ENCODE measurements at places on chromosomes 13 and 19. TPM values are rescaled to one million over a fixed set of nuclear protein-coding genes. Genes with fewer than 3 reads are reported as not detected.

DNA sequence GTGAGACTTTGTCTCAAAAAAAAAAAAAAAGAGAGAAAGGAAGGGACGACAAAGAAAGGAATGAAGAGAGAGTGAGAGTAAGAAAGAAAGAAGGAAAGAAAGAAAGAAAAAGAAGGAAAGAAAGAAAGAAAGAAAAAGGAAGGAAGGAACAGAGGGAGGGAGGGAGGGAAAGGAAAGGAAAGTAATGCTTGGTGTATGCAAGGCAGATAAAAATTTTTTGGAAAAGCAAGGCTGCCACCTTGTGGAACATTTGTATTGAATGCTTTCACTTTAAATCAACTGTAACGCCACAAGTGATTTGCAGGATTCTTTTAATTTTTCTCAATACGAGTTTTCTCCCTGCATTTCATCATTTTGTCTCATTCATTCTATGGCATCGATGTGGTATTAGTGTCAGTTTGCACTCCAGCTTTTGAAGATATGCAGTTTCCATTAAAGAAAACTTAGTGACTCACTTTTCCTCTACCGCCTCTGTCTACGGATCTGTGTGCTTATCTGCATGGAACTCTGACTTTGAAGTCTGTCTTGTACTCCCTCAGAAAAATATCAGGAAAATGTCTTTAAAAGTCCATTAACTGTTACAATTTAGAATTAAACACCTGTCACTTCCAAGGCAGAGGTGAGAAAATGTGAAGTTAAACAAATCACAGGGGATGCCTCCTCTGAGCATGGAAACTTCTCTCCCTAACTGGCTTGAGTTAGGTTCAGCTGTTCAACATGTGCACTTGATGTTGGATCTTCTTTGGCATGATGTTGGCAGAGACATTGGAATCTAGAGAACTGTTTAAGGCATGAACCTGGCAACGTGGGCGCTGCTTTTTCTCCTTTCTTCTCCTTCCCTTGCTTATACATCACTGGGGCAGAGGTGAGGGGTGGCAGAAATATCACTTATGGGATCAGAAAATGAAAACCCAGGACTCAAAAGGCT lies 20.0 kb upstream of the ZDHHC20 start:
- DNase-seq: peak; percentile 59

DNA sequence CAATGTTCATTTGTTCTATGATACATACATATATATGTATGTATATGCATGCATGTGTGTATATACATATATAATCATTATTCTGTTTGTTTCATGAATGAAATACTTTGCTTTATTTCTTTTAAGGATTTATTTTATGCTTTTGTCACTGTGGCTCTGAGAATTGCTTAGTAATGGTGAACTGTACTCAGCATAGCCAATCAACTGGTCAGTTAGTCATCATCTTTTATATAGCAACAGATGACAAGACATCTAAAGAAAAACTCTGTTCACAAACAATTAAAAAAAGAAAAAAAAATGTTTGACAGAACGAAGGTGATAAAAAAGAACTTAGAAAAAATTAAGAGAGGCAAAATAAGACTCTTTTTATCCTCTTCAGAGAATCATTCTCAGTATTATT lies 1440.3 kb downstream of the PCDH9 start:
- DNase-seq: no peak

GRCh38 chr19:19956434-19957075 lies 55.8 kb downstream of the ZNF93 start:
- no peak for DNase-seq

DNA sequence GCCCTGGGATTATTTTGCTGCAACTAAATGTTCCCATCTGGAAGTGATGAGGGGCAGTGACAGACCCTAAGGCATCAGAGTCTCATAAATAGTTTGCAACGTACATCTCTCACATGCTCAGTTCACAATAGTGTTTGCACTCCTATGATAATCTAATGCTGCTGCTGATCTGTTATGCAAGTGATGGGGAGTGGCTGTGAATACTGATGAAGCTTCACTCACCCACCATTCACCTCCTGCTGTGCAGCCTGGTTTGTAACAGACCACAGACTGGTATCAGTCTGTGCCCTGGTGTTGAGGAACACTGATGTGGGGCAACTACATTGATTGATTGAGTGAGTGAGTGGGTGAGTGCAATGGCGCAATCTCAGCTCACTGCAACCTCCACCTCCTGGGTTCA lies 54.9 kb downstream of the ZNF726 start:
- no peak for DNase-seq

DNA sequence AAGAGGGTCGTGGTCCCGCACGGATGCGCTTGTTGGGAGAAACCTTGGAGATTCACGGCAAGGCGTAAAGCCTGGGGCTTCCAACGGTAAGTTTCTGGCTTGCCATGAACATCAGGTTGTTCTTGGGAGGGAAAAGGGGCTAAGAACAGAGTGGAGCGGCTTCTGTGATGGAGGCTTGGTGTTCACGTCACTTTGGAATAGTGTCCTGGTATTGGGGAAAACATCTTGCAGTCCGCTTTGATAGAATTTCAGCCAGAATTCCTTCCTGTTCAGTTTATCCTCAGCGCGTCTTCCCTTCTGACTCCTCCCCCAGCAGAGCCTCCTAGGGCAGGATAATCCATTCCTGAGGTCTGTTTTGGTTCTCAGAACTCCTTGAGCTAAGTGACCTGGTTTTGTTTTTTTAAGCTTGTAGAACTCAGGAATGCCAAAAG lies 2.0 kb downstream of the KCTD15 start:
- no peak for DNase-seq

DNA sequence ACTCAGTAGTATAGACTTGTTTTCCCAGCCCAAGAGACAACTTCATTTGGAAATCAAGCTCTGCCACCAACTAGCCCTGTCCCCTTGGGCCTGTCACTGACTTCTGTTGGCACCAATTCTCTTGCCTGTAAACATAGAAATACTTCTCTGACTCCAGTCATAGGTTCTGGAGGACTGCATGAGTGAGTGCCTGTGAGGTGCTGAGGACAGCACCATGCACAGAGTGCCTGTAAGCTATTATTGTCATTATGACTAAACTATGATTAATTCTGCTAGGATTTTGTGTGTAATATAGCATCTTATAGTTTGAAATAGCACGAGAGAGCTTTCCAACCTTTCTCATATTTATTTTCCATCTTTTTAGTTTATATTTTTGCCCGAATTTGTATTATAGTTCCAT lies 247.9 kb downstream of the MYO16 start:
- DNase-seq: no peak

ATP12A gene
- not detected for total RNA-seq

DNA sequence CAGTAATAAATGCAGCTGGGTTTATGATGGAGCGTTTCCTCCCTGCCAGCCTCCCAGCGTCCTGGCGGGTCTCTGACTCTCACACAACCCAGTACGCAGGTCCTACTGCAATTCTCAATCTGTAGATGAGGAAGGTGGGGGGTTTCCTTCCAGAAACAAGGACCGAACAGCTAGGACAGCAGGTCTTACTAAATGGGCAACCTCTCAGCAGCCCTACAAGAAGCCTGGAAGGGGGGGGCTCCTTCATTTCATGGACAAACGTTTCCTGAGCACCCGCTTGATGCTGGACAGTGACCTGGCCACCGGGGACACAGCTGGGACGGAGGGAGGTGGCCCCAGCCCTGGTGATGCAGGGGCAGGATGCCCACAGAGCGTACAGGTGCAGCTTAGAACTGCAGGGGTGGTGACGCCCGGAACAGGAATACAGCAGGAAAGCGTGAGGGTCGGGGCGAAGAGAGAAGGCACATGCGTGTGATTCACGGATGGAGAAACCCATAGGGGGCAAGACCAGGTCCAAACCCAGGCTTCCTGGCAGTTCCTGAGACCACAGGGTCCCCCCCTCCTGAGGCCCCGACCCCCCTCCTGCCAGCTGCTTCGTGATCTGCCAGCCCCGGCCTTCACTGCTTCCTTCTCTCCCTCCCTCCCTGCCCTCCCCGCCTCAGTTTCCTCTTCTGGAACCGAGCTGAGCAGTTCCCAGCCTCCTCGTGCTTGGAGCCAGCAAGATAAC lies 732 bp upstream of the C2CD4C start:
- peak; percentile 8 for DNase-seq

GRCh38 chr13:106513025-106513983 lies 22.2 kb downstream of the EFNB2 start:
- DNase-seq: no peak

DNA sequence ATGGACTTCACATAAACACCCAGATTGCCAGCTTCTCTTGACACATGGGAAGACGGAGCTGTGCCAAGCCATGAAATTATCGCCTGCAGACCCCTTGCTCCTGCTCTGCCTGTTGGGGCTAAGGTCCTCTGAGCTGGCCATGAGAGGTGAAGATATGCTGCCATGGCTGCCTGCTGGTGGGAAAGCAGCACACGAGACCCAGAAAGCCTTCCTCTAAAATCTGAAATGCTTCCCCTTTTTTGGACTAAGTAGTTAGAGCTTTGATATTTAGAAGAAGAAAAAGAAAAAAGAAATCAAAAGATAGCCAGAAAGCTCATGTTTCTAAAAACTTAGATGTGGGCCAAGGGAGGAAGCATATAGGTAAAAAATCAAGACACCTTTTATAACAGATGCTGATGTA lies 11.2 kb downstream of the WDFY2 start:
- DNase-seq: no peak

HNRNPL gene
- 179 TPM for total RNA-seq

DNA sequence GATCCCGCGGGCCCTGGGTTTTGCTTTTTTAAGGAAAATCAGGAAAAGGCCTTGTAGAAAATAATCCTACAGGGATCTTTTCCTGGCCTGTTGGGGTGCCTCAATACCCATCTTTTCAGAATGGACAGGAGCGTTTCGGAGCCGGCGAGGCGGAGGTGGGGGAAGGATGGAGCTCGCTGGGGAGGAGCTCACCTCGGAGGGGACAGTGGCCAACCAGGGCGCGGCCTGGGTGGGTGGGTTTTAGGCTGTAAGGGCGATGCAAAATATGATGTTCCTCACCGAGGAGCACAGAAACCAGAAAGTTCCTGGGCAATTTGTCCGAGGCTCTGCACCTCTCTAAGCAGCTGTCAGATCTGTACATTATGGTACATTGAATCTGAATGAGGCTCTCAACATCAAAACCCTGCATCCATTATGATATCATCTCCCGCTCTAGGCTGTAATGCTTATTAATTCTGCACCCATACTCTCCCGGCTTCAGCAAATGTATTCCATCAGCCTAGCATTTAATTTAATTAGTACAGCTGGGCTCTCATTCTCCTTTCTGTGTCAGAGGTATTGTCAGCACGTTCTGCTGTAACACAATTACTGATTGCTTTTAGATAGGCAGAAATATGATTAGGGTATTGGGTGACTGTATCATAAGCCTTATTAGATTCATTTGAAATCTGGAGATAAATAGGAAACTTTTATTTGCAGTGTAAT lies 90.3 kb upstream of the SOX1 start:
- DNase-seq: no peak

Measured in tibial nerve (tissue), 4 donors.